ENCODE measurements at places on chromosomes 7 and 10.

DNA sequence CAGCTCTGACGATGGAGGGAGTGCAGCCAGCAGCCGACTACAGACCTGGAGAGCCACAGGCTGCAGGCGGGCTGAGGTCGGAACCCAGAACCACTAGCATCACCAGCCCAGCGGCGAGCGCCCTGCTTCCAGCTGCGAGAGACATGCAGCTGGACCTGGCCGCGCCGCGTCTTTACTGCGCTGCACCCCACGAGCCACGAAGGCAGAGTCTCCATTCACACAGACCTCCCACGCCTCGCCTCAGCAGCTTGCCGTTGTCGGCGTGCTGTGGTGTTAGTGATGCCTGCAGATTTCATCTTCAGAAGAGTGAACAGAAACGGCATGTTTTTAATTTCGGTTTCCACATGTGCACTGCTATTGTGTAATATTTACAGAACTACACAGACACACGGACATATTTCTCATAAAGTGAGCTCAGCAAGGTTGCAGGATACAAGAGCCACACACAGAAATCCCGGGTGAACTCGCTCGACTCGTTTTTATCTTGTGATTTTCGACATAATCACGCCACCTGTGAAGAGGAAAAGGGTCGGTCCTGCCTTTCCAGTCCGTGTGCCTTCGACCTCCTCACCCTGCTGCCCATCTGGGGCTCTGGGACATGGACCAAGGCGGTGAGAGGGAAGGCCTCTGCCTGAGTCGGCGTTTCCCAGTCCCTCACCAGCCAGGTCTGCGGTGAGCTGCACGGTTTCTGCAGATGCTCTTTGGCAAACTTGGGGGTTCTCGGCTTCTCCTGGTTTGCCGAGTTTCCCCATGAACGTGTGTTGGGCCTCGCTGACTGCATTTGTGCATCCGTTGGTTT, 252.2 kb downstream of the ELFN1 start:
- peak; percentile 81 for DNase-seq

DNA sequence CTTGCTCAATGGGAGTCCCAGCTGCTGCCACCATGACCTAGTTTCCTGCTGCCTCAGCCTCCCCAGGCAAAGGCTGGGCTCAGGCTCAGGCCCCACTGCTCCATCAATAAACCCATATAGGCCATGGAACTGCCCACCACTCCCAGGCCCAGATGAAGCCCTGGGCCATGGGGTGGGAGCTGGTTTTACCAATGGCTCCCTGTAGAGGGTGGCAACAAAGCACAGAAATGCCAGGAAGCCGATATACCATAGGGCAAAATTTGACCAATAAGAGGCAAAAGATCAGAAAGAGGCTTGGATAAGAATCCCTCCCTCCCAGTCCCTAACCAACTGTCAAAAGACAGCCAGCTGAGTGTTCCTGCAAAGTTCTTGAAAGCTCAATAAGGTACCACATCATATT, 101.8 kb upstream of the DOCK1 start:
- no peak for DNase-seq

DNA sequence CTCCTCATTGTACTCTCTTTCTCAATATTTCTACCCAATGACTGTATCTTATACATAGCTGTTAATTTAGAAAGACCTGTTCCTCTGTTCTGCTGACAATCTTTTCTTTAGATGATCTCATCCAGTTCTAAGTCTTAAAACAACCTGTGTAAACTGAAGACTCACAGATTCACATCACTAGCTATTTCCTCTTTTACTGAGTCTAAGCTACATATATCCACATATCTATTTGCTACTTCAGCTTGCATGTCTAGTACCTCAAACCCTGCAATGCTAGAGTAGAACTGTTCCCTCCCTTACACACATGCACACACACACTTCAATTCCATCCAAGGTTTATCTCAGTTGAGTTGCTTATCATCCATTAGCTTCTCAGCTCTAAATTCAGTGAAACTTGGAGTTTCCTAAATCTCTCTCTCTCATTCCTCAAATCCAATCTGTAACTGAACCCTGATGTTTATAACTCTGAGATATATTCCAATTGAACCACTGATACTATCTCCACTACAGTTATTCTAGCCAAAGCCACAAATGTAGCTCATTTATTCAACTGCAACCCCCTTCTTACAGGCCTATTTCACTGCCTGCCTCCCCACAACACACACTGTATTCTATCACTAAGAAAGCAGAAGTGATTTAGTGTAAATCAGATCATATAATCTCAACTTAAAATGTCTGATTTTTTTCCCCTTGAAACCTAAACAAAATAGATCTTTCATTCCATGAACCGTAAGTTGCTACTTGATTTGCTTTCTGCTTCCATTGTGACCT, 1036.8 kb upstream of the POT1 start:
- DNase-seq, result no peak

DNA sequence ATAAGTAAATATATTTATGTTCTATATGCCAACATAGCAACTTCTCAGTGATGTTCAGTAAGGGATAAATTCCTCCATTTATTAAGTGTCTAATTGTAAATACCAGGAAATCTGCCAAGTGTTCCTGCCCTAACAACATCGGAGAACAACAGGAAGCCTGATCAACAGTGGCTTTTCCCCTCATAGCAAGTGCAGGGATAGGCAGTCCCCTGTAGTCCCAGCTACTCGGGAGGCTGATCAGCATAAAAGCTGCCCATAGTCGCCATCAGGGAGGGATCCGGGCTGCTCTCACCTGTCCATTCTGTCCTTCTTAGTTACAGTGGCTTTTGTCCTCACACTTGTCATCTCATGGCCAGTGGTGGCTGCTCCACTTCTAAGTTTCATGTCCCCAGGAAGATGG, 141.3 kb downstream of the IDE start:
- no peak for DNase-seq

DNA sequence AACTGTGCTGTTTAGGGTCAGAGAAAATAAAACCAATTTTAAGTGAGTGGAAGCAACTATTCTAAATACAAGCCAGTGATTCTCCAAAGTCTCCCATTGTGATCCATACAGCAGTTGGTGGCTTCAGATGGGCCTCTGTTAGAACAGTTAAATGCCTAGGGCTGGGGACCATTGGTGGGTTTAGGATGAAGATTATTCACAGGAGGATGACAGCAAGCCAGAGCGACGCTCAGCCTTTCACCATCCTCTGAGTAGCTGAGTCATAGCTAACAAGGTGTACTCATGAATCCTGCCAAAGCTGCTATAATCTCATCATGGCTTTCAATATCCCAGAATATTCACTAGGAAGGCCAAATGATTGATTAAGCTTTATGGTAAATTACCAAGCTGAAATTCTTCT, 39.6 kb downstream of the STARD3NL start:
- no peak for DNase-seq

- no peak for DNase-seq
Observed at GRCh38 chr7:50497068-50497642, 47.0 kb upstream of the FIGNL1 start.

- no peak for DNase-seq
Observed at GRCh38 chr10:20616918-20617810, 279.9 kb downstream of the NEBL start.

DNA sequence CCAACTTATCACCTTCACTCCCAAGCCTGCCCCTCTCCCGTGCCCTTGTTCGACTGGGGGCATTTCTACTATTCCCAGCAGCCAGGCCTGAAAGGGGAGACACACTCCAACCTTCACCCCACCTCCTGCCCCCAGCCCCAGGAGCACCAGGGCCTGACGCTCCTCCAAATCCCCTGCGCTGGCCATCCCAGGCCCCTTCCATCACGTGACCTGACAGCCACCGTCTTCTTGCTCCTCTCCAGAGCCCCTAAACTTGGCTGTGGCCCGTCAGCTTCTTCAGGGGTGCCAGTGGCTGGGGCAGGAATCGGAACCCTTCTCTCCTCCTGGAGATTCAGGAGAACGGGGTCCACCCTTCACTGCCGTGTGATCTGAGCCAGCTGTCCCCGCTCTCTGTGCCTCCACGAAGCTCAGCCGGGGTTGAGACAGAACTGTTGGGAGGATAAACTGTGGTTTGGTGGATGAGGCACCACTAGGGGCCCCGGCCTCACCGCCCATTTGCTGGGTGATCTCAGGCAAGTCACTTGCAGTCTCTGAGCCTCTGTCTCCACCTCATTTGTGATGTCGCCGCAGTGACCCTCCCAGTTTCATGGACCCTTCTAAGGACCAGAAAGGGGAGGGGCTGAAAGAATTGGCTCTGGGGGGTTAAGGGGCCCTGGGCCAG, 91.0 kb downstream of the MYL10 start:
- DNase-seq, result no peak

- DNase-seq, result no peak
Observed at GRCh38 chr10:75464478-75465449, 33.3 kb downstream of the LRMDA start.

GRCh38 chr7:148340438-148341280, 249.9 kb upstream of the C7orf33 start:
- no peak for DNase-seq

DNA sequence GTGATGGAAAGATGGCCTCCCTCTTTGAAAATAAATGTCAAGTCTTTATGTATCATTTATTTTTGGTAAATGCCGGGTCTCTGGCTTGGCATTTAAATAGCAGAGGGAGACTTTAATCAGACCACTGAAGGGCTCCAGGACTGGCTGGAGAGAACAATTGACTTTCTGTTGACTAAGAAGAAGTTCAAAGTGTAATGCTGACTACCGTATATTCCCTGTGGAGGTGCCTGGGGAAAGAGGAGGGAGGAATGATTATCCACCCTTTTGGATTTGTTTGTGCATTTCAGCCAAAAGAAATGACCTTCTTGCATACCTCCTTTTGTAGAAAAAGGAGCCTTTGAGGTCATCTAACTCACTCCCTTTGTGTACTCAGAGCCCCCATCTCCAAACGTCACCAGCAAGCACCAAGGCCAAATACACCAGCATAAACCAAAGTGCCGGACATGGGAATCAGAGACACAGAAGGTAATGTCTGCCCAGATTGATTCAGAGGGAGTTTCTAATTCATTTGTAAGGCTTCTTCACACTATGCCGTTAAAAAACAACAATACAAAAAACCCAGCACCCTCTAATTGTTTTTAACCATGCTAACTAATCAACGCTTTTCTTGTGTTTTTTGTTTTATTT, 75.2 kb downstream of the PRLHR start:
- no peak for DNase-seq

- DNase-seq, result no peak
Observed at GRCh38 chr10:99766302-99766681, 16.1 kb upstream of the ABCC2 start.

DNA sequence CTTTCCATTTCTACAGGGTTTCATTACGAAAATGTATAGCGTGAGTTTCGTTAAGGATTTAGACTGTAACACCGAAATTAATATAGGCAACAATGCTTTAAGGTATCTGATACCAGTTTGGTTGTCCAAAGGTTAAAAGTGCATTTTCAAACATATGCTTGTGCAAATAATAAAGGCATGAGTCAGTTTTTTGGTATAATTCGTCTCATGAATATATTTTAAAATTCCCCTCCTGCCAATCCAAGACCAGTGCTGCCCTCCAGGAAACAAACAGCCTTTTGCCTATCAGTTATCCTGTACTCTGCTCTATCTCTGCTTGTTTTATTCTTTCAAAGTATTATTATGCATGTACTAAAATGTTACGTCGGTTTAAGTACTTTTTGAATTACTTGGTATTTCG, 2.0 kb downstream of the LCOR start:
- no peak for DNase-seq

- DNase-seq, result no peak
Observed at GRCh38 chr10:44573821-44574220, 188.9 kb upstream of the CXCL12 start.

DNA sequence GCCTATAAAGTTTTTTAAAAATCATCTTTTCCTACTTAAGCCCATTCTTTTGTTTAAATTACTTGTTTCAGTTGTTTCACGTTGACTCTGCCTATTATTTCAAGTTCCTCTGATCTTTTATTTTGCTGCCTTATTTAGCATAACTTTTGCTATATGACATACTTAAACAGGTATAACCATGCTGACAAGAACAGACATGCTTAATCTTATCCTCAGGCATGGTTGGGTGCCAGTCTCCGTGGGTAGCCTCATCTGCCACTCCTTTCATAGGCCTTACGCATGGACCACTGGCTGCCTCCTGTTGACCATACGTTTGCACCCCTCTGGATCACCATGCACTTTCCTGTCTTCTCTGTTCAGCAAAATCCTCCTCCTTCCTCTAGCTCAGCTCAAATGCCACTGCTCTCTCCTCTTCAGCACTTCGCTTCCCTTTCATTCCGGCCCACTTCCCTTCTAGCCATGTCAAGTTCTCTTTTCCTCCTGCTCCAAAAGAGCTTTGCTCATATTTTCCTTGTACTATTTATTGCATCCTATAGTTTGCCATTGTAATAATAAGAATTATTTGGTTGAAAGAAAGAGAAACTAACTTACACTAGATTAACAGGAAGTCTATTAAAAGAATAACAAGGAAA, 10.0 kb upstream of the TSPAN33 start:
- no peak for DNase-seq

DNA sequence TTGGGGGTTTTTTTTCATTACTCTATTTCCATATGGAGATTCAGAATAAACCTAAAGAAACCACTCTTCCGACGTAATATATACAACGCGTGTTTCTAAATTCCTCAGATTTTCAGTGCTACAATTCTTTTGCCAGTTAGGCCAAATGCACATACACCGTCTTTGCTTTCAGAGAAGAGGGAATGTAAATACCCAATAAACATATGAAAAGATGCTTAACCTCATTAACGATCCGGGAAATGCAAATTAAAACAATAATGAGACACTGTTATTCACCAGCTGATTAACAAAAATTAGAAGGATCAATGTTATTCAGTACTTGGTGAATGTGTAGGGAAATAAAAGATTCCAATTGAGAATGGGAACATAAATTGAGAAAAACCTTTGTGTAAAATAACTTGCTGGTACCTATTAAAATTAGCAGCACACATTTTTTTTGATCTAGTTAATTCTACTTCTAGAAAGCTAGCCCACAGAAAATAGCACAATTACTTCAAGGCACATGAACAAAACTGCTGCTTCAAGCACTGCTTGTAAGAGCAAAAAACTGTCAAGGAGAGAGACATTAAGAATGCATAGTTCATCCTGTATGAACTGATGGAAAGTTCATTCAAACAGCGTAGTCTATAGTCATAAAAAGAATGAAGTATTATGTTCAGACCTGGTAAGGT, 56.7 kb downstream of the FGFR2 start:
- no peak for DNase-seq

DNA sequence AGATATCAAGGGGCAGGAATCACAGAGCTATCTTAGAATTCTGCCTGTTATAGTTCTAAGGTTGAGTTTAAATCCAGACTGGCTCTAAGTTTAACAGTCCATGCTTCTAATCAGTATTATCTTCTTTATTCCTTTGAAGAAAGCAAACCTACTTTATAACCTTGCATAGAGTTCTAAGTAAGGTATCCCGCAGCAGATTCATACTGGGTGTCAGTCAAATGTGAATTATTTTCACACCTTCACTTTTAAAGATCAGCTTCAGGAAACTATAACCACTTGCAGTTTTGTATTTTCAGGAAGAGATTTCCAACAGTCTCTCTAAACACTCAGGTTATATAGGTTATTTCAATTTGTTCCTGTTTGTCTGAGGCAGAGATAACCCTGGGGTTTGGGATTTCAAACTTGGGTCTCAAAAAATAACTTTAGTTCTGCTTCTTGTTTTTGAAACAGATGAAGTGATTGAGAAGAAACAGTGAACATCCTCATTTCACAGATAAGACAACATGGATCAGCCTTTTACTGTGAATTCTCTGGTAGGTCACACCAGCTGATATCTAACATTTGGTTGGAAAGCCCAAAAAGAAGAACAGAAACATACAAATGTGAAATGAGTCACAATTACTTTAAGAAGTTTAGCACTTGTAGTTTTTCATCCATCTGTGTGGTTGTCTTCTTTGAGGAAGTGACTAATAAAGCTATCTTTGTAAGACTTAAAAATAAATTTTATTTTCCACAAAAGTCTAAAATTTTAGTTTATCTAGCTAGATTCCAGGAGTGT, 21.4 kb downstream of the STAMBPL1 start:
- no peak for DNase-seq

- DNase-seq, result peak; percentile 41
Observed at GRCh38 chr10:11685787-11686218, 56.4 kb upstream of the ECHDC3 start.
